Body of pancreas (tissue), 4 donors: ENCODE measurements at places on chromosomes 1 and 21. TPM values are rescaled to one million over a fixed set of nuclear protein-coding genes. Genes with fewer than 3 reads are reported as not detected.

DNA sequence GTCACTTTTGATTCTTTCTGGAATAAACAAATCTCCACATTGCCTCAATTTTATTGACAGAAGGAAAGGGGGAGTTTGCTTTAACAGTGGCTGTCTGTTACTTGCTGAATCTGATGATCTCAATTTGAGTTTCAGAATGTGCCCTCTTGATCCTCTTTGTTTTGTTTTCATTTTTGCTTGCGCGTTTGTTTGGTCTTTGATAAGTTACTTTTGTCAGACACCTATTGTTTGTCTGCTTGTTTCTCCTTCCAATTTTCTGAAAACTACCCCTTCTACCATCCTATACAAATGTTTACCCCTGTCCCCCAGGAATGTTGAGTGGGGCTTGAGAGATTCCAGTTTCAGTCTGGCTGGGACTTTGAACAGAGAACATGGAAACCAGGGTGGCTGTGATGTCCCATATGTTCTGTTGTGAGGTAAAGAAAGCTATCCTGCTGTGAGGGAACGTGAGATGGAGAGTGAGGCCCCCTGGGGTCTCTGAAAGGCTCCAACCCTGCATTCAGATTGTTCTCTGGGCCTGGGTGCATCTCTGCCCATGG, 11.8 kb upstream of the XCL2 start:
- H3K4me3 ChIP-seq: no peak overlapping the region
- no peak overlapping the region for H3K27ac ChIP-seq
- peaks cover 18% of the 10 kb centered on the region for H3K4me1 ChIP-seq
- no peaks in the 10 kb centered on the region for H3K27me3 ChIP-seq

- H3K4me1 ChIP-seq: no peaks in the 10 kb centered on the region
- H3K27me3 ChIP-seq: no peaks in the 10 kb centered on the region
- no peak for DNase-seq
- no peaks in the 10 kb centered on the region for H3K36me3 ChIP-seq
- H3K4me3 ChIP-seq: no peak overlapping the region
- no peak overlapping the region for H3K27ac ChIP-seq
Measured at GRCh38 chr1:92619466-92620189, 132.9 kb upstream of the GFI1 start.

- no peak overlapping the region for H3K27ac ChIP-seq
- no peaks in the 10 kb centered on the region for H3K36me3 ChIP-seq
- no peaks in the 10 kb centered on the region for H3K4me1 ChIP-seq
- peak; percentile 55 for DNase-seq
- H3K27me3 ChIP-seq: no peaks in the 10 kb centered on the region
- no peak overlapping the region for H3K4me3 ChIP-seq
Measured at GRCh38 chr21:15826147-15826780, 96.5 kb downstream of the USP25 start.

GRCh38 chr1:6026095-6026809, 19.4 kb upstream of the KCNAB2 start:
- no peak overlapping the region for H3K27ac ChIP-seq
- DNase-seq: peak; percentile 63
- no peaks in the 10 kb centered on the region for H3K27me3 ChIP-seq
- H3K36me3 ChIP-seq: no peaks in the 10 kb centered on the region
- H3K4me1 ChIP-seq: peaks cover 4% of the 10 kb centered on the region

- H3K36me3 ChIP-seq: no peaks in the 10 kb centered on the region
- H3K27ac ChIP-seq: no peak overlapping the region
- no peak for DNase-seq
- no peaks in the 10 kb centered on the region for H3K27me3 ChIP-seq
- H3K4me1 ChIP-seq: no peaks in the 10 kb centered on the region
- H3K4me3 ChIP-seq: no peak overlapping the region
Measured at GRCh38 chr1:200558866-200559459, 61.6 kb downstream of the KIF14 start.

DNA sequence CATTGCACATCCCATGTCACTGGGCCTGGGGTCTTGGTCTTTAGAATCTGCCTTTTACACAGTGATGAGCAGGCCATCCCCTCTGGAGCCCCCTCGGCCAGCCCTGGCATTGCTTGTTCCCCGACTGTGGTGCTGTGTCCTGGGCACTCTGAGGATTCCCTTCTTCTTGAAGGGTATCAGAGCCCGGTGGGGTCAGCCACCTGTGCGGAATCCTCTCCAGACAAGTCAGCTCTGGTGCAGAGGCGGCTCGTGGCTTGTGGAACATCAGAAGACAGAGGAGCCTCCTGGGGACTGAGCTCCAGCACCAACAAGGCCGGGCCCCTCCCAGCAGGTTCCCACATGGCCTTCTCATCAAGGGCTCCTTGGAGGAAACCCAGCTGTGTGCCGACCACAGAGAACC, 57.9 kb upstream of the AJAP1 start:
- no peak for DNase-seq
- H3K27ac ChIP-seq: no peak overlapping the region
- no peaks in the 10 kb centered on the region for H3K27me3 ChIP-seq
- H3K4me3 ChIP-seq: no peak overlapping the region
- H3K4me1 ChIP-seq: no peaks in the 10 kb centered on the region

DNA sequence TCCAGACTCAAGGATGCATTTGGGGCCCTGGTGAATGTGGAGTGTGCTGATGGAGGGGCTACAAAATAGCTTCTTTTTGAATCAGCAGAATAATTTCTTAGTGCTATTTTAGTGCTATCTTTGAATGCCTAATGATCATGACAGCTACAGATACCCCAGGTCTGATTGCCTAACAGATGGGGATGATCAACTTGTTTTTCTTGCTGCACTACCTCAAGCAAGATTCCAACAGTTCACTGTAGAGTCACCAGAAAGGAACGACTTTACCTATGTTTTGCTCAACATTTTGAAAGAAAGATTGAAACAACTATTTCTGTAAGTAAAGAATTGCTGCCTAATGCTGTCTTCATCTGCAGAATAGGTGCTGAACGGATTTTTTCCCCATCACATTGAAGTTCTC, 42.6 kb upstream of the VAV3 start:
- no peak for DNase-seq
- H3K4me1 ChIP-seq: no peaks in the 10 kb centered on the region
- no peaks in the 10 kb centered on the region for H3K36me3 ChIP-seq
- H3K4me3 ChIP-seq: no peak overlapping the region

DNA sequence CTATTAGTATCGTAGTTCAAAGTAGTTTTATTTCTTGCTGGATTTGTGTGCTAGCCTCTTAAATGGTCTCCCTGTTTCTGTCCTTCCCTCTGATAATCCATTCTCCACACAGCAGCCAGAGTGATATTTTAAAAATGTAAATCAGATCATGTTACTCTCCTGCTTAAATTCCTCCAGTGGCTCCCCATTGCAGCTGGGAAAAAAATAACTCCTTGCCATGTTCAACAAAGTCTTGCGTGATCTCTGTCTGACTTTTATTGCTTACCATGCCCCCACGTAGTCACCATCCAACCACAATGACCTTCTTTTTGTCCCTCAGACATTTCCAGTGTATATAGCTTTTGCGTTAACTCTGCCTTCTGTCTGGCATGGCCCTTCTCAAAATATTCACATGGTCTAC, 178.8 kb downstream of the FGGY start:
- H3K4me1 ChIP-seq: peaks cover 13% of the 10 kb centered on the region
- H3K27ac ChIP-seq: no peak overlapping the region
- H3K27me3 ChIP-seq: no peaks in the 10 kb centered on the region

GRCh38 chr1:10075732-10076131, 43.0 kb downstream of the UBE4B start:
- H3K27me3 ChIP-seq: no peaks in the 10 kb centered on the region
- H3K4me1 ChIP-seq: peaks cover 7% of the 10 kb centered on the region
- no peak overlapping the region for H3K27ac ChIP-seq
- DNase-seq: no peak
- H3K36me3 ChIP-seq: peaks cover 1% of the 10 kb centered on the region

DNA sequence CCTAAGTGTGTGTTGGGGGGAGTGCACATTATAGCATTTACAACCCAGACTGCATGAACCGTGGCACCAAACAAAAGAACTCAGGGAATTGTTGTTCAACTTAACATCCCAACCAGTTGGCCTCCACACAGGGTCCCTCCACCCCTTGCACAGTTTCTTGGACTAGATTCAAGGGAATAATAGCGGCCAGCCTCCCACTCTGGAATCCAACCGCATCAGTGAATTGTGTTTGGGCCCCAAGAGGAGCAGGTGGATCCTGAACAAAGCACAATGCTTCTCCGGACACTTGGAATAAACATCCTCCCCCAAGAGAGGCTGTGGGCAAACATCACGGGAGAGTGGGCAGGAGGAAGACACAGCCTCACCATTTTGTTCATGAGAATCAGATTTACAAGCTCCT, 18.2 kb downstream of the CD34 start:
- no peaks in the 10 kb centered on the region for H3K27me3 ChIP-seq
- DNase-seq: no peak
- H3K36me3 ChIP-seq: no peaks in the 10 kb centered on the region
- H3K4me3 ChIP-seq: no peak overlapping the region
- H3K27ac ChIP-seq: no peak overlapping the region

- no peaks in the 10 kb centered on the region for H3K27me3 ChIP-seq
- H3K4me3 ChIP-seq: no peak overlapping the region
- H3K4me1 ChIP-seq: no peaks in the 10 kb centered on the region
- no peak for DNase-seq
- no peak overlapping the region for H3K27ac ChIP-seq
Measured at GRCh38 chr1:219066631-219067349, 106.9 kb upstream of the LYPLAL1 start.

DNA sequence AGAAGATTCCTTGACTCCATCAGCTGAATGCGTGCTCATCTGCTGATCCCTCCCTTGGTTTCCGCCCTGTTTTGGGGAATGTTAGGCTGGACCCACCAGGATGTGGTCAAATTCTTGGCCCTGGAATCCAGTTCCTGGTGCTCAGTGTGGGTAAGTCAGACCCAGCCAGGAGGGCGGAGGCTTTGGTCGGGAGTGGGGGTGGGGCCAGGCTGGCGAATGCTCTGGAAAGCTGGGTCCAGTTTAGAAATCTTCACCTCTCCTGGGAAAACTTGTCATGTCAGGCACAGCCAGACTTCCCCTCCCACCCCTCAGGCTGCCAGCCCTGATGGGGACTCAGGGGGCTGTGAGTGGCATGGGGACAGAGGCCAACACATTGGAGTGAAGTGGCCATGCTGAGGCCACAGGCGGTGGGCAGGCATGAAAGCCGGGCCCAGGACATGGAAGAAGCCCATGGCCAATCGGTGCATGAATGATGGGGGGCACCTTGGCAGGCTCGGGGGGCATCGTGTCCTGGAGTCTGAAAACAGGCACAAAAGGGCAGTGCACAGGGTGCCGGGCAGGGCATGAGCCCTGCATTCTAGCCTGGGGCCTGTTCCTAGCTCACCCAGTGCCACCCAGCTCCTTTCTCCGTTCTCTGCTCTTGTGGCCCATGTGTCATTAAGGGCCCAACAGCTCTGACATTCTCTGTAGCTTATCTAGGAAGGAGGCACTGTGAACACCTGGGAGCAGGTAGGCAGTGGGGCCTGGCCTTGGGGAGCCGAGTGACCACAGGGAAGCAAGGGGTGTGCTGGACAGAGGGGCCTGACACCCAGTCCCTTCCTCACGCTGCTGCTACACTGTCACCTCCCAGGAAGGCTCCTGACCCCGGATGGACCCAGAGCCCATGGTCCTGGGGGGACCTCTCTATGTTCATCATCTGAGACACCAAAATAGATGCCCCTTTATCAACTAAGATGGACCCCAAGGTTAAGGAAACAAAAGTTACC, 14.6 kb upstream of the PADI1 start:
- H3K36me3 ChIP-seq: no peaks in the 10 kb centered on the region
- no peak overlapping the region for H3K27ac ChIP-seq
- no peaks in the 10 kb centered on the region for H3K4me1 ChIP-seq
- no peak overlapping the region for H3K4me3 ChIP-seq

DNA sequence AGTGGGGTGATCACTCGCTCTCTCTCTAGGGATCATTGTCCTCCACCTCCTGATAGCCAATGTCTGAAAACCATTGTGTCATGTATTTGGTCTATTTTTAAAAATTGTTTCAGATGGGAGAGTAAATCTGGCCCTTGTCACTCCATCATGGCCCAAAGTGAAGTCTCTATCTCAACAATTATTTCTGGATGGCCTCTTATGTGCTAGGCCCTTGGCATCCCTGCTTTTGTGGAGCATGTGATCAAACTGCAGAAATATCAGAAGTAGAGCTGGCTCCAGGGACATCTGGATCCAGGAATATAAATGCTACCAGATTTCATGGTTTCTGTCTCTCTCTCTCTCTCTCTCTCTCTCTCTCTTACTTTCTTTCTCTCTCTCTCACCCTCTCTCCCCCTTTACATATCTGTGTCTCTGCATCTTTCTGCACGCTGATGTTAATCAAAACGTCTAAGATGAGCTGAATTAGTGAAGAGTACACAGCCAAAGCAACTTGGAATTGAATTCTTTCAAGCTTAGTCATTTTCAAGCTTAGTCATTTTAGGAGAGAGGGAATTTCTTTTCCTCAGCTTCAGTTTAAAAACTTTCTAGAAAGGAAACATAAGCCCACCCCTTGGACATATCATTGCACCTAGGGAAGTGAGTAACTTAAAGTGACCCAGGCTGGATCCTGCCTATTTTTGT, 47.4 kb upstream of the DOCK7 start:
- no peak overlapping the region for H3K4me3 ChIP-seq
- H3K27ac ChIP-seq: no peak overlapping the region
- peaks cover 12% of the 10 kb centered on the region for H3K4me1 ChIP-seq
- DNase-seq: no peak
- no peaks in the 10 kb centered on the region for H3K27me3 ChIP-seq
- no peaks in the 10 kb centered on the region for H3K36me3 ChIP-seq

SPRR2A gene
- not detected for total RNA-seq

LRRIQ3 gene
- not detected for total RNA-seq

CEP104 gene
- 22.1 TPM for total RNA-seq

OR2AJ1 gene
- total RNA-seq: not detected

CD5L gene
- total RNA-seq: not detected

DPH2 gene
- 35.3 TPM for total RNA-seq

C1orf94 gene
- not detected for total RNA-seq

SYT2 gene
- not detected for total RNA-seq

PUSL1 gene
- total RNA-seq: 20.2 TPM

KPRP gene
- total RNA-seq: not detected

MPL gene
- not detected for total RNA-seq
